ENCODE measurements at places on chromosomes 4 and X. TPM values are rescaled to one million over a fixed set of nuclear protein-coding genes. Genes with fewer than 3 reads are reported as not detected.

The CXCL3 gene
- total RNA-seq = 9.8 TPM

The CT45A3 gene
- total RNA-seq = not detected

- no peak overlapping the region for H3K4me3 ChIP-seq
- H3K4me1 ChIP-seq = no peaks in the 10 kb centered on the region
- no peak for DNase-seq
- peaks cover 30% of the 10 kb centered on the region for H3K27me3 ChIP-seq
- peaks cover 6% of the 10 kb centered on the region for H3K36me3 ChIP-seq
Observed at GRCh38 chrX:48689208-48689920, 5.8 kb downstream of the WAS start.

DNA sequence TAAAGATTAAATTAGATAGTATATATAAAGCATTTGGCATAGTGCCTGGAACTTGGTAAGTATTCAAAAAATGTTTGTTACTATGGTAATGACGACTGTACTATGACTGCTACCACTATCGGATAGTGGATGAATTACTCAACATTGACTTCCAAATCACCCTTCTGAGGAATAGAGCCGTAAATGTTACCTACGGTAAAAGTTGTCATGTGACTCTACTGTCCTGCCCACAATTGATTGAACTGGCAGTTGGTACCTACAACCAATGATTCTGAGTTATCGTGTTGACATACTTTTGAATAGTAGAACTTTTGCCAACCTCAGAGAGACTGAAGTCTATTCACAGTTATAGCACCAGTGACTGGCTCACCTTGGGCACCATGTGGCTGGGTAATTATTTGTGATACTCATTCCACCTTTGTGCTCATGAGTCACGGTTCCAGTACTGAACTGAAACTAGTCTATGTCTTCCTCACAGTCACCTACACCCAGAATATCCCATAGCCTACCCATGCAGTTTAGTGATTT lies 185.5 kb upstream of the PITX2 start:
- no peak overlapping the region for H3K4me3 ChIP-seq
- DNase-seq = peak; percentile 21
- H3K4me1 ChIP-seq = no peaks in the 10 kb centered on the region
- peaks cover 36% of the 10 kb centered on the region for H3K27me3 ChIP-seq
- no peaks in the 10 kb centered on the region for H3K36me3 ChIP-seq

DNA sequence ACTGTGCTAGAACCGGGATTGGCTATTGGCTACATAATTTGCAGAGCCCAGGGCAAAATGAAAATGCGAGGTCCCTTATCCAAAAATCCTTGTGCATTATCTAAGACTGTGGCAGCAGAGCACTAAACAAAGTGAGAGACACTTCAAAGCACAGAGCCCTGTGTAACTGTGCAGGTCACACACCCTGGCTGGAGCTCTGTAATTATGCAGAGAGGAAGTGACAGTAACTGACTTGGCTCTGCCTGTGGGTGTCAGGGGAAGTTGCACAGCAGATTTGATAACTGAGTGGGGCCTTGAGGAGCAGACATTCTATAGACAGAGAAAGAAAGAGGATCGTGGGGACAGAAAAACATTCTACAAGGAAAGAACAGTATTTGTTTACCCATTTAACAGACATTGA lies 173.5 kb upstream of the FMR1 start:
- no peaks in the 10 kb centered on the region for H3K27me3 ChIP-seq
- no peak overlapping the region for H3K4me3 ChIP-seq
- H3K4me1 ChIP-seq = peaks cover 15% of the 10 kb centered on the region
- H3K36me3 ChIP-seq = no peaks in the 10 kb centered on the region
- peak overlapping the region; percentile 55 for H3K27ac ChIP-seq

Data from MCF 10A (cell line).